ENCODE measurements at places on chromosomes 3 and 15.
A peak's percentile ranks its signal among the peaks of the same experiment; 100 is the strongest.

- DNase-seq: no peak
Observed at GRCh38 chr3:129356756-129357425, 71.5 kb downstream of the EFCAB12 start.

DNA sequence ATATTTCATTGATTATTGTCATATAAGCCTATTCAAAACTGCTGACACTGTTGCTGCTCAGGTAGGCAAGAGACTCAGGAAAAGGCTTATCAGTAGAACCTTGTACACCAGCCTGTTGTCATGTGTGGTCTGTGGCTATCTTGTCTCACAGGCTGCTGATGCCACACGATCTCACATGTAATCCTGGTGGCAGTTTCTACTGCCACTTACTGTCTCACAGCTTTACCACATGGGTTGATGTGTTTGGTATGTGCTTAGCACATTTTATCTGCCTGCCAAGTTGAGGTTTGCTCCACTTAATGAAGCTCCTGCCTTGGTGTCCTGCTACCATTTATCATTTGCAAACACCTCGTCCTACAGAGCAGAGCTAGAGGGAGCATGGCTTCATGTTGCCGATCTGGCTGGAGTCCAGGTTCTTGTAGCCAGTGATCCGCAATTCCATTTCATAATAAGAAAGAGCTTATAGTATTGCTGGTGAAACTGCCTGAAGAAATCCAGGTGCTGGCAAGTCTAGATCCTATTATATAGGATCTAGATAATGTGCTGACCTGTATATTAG is 637.9 kb downstream of the NLGN1 start:
- no peak for DNase-seq

DNA sequence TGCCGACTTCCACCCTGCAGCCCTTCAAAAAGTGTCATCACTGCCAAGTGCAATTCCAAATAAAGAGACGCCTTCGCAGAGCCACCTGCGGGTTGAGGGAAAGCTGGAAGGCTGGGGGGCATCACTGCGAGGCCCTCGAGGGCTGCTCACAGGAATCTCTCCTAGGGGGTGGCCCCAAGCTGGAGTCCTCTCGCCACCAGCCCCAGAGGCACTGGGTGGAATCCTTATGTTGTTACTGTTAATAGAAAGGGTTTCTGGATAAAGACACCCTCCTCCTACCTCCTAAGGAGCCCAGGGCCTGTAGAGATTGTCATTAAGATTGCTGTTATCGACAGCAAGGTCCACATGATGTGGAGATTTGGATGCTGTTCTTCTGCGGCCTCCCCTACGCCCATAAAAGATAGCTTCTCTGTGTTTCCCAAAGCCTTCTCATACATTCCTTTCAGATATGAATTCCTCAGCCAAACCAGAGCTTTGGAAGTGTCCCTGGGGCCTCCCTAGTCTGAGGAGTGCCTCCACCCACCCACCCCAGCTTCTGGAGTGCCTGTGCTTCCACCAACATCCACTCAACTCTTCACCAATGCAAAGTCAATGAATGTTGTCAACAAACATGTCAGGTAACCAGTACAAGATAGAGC is 512.7 kb downstream of the SHQ1 start:
- no peak for DNase-seq

GRCh38 chr3:187942658-187943241 is 197.5 kb upstream of the BCL6 start:
- no peak for DNase-seq

GRCh38 chr3:126475413-126476114 is at the start of gene ZXDC:
Gene ZXDC, minus strand, starts transcription at chr3:126475891. Its CDS starts 26 bp downstream, at chr3:126475865.
- DNase-seq: peak; percentile 52

DNA sequence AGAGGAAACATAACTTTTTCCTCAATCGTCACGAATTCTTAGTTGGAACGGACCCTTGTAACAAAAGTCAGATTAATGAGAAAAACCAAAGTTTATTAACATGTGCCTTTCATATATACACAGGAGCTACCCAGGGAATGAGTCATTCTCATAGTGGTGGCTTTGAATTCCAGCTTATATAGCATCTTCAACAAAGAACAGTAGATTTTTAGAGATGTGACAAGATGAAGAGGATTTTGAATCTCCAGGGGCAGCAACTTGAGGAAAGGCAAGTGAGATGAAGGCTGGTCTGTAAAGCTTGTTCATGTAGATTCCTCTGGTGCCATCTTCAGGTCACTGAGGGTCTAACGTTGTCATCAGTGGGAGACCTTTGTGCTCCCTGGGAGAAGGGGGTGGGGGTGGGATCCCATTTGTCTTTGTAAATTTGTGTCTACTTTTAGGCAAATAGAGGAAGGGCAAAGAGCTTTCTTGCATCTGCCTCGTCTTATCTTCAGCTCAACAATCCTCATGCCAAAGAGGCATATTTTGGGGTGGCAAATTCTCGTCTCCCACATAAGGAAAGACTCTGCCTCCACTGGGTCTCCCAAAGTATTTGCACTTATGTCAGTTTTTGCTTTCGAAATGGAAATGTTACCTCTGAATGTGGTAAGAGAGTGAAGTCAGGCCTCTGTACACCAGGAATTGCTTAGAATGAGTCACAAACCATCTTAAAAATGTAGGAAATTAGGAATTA is 29.5 kb downstream of the CLEC3B start:
- DNase-seq: no peak

- DNase-seq: no peak
Observed at GRCh38 chr15:68687136-68687735, 108.4 kb downstream of the CORO2B start.

DNA sequence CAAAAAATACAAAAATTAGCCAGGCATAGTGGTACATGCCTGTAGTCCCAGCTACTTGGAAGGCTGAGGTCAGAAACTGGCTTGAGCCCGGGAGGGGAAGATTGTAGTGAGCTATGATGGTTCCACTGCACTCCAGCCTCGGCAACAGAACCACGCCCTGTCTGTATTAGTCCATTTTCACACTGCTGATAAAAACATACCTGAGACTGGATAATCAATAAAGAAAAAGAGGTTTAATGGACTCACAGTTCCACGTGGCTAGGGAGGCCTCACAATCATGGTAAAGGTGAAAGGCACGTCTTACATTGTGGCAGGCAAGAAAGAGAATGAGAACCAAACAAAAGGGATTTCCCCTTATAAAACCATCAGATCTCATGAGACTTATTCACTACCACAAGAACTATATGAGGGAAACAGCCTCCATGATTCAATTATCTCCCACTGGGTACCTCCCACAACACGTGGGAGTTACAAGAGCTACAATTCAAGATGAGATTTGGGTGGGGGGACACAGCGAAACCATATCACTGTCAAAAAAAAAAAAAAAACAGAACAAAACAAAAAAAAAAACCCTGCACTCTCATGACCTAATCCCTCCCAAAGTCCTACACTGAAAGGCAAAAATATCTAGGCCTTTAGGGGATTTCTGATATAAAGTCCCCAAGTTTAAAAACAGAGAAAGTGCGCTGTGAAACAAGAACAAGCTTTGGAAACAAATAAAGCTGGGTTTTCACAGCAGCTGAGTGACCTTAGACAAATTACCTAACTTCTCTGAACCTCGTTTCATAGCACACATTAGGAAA is 224.7 kb downstream of the IGSF11 start:
- DNase-seq: no peak

- DNase-seq: no peak
Observed at GRCh38 chr3:56800832-56801661, 702 bp downstream of the ARHGEF3 start.

DNA sequence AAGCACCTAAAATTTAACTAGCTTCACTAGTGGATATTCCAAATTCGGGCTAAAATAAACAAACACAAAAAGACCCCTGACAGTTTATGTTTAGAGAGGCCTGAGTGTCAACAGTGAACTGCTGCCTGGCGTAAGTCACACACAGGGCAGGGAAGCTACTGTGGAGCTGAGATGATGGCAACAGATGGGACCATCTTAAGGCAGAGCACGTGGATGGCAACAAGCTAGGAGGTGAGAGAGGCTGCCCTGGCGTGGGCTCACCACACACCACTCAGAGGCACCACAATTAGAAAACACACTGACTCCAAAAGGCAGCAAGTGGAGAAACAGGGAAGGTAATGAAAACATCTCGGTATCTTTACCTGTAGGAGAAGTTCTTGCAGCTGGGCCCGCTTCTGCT is 93.3 kb downstream of the ATP1B3 start:
- no peak for DNase-seq

DNA sequence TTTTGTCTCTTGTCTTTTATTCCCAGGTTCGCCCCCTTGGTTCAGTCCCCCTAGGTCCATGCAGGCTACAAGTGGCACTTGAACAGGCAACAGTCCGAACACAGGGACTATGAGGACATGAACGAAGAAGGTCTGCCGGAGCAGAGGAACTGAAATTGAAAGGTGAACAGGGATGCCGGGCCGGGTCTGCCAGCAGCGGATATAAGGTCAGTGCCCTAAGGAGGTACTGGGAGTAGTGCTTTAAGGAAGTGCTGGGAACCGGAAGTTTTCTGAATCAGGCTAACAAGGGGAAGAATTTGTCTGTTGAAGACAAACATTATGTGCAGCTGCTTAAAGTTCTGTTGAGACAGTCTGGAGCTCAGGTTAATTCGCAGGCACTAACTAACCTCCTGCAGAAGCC is 46.8 kb downstream of the LSM3 start:
- no peak for DNase-seq

DNA sequence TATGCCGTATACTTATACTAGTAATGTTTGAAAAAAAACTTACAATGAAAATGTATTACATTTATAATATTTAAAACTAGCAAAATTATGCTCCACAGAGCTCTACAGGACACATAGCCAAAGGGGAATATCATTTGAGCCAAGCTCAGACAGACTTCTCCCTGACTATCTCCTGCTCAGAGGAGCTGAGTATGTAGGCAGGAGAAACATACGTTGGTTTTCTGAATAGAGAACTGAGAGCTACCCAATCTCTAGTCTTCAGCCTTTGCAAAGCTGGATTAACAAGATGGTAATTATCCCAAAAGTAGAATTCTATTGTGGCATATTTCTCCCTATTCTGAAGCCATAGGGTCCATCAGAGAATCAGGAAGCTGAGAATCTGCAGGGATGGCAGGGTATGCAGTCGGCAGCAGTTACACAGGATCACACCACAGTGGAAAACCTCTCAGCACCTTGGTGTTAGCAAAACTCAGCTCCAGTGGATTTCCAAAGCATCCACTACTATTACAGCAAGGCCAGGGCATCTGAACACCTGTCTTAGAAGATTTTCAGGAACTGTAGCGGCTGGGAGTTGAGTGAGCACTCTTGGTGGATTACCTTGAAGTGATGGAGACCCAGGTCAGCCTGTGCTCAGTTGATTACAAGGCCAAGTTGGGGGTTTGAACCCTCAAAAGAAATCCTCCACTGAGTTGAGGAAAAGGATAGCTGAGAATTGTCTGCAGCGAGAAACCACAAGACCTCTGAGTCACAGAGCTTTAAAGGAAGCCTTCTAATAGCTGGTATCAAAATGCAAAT is 30.1 kb downstream of the GPR15 start:
- DNase-seq: no peak

DNA sequence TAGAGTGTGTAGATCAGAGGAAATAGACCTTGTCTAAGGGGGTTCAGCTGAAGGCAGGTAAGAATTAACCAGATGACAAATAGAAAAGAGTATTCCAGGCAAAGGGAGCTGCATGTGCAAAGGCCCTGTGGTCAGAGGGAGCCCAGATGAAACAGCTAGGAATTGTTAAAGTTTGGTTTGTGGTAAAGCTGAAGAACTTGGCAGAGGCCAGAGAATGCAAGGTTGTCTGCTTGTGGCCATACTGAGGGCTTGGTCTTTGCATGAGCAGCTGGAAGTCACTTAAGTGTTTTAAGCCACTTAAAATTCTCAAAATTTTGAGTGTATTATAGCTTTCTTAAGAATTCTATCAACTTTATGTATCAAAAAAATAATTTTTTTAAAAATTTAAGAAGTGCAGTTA is 116.5 kb downstream of the NEK10 start:
- DNase-seq: no peak

GRCh38 chr3:37918627-37919026 is 56.9 kb downstream of the CTDSPL start:
- no peak for DNase-seq

GRCh38 chr3:196166741-196167140 is 44.5 kb downstream of the ZDHHC19 start:
- no peak for DNase-seq

DNA sequence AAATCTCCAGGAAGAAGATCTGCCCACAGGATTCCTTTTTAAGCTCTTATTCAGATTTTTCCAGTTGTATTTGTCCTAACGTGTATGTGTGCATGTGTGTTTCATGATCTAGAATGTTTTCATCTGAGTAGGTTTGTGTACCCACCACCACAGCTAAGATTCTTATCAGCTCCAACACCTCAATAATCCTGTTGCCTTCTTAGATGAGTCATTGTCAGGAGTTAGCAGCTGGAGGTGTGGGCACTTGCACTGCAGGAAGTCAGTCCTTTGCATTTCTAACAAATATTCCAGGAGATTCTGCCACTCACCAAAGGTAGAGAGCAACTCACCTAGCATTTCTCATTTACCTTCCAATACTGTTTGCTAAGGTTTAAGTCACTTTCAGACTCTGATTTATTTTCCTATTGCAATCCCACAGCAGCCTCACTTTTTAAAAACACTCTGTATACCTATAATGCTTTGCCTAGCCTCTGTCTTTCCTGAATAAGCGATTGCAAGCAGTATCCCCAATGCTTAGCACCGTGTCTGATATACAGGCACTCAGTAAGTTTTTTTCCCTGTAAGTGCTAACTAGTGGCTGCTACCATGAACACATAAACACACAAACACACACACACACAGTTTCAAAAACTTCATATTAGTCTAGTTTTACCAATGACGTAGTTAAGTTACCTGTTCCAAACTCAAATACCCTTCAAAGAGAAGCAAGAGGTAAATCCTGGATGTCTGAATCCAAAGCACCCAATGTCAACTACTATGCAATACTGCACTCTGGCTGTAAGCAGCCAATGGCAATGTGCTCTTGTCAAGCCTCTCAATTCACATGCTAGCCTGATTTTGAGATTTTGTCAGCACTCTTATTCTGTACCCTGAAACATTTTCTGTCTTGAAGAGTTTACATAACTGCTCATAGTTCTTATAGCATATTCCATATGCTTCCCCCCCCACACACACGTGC is 713.5 kb upstream of the LMCD1 start:
- no peak for DNase-seq

- DNase-seq: no peak
Observed at GRCh38 chr15:33168444-33168843, 26.1 kb downstream of the FMN1 start.

GRCh38 chr15:96171853-96172296 is 158.6 kb upstream of the NR2F2 start:
- no peak for DNase-seq

DNA sequence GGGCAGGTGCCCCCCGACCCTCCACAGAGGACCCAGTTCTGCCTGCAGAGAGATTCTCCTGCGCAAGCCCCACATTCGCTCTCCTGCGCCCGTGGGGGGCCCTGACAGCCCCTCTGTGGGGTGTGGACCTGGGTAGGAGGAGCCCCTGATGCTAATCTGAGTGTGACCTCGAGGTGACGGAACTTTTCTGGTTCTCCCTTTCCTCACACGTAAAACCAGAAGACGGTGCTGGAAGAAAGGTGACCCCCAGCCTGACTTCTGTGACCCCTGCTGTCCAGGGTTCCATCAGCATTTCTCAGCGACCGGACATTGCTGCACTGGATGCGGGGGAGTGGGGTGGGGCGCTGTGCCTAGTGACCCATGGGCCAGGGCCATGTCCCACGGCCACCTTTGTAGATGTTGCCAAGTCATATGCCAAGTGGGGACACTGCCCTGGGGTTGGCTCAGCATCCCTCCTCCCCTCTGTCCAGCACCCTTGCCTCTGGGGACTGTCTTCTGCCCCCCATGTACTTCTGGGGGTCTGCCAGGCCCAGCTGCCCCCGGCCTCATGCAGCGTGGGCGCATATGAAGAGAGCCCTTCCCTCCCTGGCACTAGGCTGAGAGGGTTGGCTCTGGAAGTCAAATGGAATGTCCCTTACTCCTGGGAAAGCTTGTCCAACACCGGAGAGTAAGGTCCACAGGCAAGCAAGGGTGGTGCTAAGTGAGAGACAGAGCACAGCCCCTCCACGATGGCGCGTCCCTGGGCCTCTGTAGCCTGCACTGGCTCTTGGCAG is 129.1 kb upstream of the MEF2A start:
- no peak for DNase-seq

Measured in SK-N-MC (cell line).